ENCODE measurements at places on chromosomes 4 and X. TPM values are rescaled to one million over a fixed set of nuclear protein-coding genes. Genes with fewer than 3 reads are reported as not detected.
A peak's percentile ranks its signal among the peaks of the same experiment; 100 is the strongest.

GRCh38 chr4:17635056-17635455, 20.6 kb downstream of the MED28 start:
- ATAC-seq: no peak

NUDT11 gene
- total RNA-seq: 3.8 TPM

PABPC1L2A gene
- total RNA-seq: 0.93 TPM

DNA sequence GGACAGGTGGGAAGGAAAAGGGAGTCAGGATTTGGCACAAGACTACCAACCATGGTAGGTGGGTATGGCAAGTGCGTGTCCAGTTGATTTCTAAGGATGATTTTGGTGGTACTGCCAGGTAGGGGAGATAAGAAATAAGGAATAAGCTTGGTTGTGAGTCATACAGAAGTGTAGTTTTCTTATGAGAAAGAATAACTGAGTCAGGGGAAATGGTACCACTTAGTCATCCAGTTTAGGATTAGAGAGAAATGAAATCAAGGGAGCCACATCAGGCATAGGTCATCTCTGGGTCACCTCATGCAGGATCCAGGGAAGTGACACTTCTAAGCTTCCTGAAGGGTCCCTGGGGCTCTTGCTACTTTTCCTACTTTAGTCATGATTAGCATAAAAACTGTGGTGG, 107.1 kb upstream of the C1GALT1C1 start:
- no peak for ATAC-seq

SPANXB1 gene
- not detected for total RNA-seq

DNA sequence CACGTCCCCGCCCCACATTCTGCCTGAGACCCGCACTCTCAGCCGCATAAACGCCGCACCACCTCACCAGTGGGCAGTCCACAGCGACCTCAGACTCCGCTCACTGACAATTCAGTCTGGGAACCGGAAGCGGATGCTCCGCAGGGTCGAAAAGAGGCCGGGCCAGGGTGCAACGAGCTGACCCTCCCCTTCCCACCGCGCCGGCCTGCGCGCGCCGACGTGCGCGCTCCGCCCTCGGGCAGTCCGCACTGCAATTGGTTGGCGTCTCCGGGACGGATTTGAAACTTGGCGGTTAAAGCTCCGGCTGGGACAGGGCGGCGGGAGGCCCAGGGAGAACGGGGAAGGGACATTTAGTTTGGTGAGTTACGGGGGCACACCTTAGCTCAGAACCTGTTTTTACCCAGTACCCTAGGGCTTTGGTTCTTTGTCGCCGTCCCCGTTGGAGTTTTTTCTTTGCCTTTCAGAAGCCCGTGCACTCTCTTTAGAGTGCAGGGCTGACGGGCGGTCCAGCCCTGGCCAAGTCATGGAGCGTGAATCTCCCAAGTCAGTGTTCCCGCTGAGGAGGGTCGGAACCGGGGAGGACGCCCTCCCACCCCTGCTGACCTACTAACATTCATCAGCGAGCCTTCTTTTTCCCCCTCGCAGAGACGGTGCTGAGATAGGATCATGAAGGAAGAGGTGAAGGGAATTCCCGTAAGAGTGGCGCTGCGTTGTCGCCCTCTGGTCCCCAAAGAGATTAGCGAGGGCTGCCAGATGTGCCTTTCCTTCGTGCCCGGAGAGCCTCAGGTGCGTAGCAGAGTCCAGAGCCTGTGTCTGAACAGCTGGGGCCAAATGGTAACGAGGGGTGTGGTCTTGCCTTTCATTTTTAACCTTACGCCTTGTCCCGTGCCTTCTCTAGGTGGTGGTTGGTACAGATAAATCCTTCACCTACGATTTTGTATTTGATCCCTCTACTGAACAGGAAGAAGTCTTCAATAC, at the start of the genes KIF4A and PDZD11:
Gene KIF4A (plus strand): TSS at position 312 of the 978 bp plus-strand sequence. CDS start 355 bp downstream, at position 667.
Gene PDZD11 (minus strand): TSS at position 135 of the 978 bp plus-strand sequence. CDS start 586 bp downstream, outside the sequence.
- peak; percentile 100 for ATAC-seq

Measured in motor neuron (in vitro differentiated cells).